Activated T-helper 9 cell treated with anti-CD3 and anti-CD28 coated beads, Interleukin-2, amount 50 U/mL, for 16 hours (primary cell): ENCODE measurements at places on chromosomes 6 and 20.

GRCh38 chr6:40721271-40721952 is 134.2 kb upstream of the LRFN2 start:
- DNase-seq, result no peak

- no peak for DNase-seq
These were observed 230.4 kb upstream of the CST7 start for GRCh38 chr20:24718696-24719095.

DNA sequence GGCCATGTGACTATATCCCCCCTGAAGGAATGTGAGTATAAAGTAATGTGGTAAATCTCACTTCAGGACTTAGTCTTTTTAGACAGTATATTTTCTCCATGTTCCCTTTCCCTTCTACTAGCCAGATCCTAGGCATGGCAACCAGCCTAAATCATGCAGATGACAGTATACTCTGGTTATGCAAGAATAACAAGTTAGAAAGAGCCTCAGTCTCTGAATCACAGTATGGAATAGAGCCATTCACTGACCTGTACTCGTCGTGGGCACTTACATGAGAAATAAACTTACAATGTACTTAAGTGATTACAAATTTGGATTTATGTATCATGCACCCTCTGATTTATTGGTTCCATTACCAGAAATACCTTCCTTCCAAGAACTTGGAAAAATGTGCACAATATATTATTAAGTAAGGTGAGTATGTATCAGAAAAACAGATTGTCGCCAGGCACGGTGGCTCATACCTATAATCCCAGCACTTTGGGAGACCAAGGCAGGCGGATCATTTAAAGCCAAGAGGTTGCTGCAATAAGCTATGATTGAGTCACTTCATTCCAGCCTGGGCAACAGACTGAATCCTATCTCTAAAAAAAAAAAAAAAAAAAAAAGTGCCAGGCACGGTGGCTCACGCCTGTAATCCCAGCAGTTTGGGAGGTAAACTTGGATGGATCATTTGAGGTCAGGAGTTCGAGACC is 25.1 kb upstream of the FAM8A1 start:
- DNase-seq, result no peak

- no peak for DNase-seq
These were observed 27.6 kb downstream of the CD40 start for GRCh38 chr20:46145713-46146112.

GRCh38 chr6:160455081-160455480 is 106.9 kb downstream of the SLC22A3 start:
- no peak for DNase-seq
